Smooth muscle cell of the brain vasculature (primary cell): ENCODE measurements at places on chromosomes 16 and 17.

- DNase-seq = no peak
Measured at GRCh38 chr17:47199627-47200324, 9.4 kb upstream of the MYL4 start.

GRCh38 chr17:72406498-72406897, 285.7 kb downstream of the SOX9 start:
- DNase-seq = no peak

- no peak for DNase-seq
Measured at GRCh38 chr16:11094857-11095565, 150.6 kb downstream of the CLEC16A start.

- no peak for DNase-seq
Measured at GRCh38 chr16:82630688-82631087, 3.9 kb downstream of the CDH13 start.

- DNase-seq = no peak
Measured at GRCh38 chr16:30680326-30680725, 18.6 kb upstream of the SRCAP start.

- no peak for DNase-seq
Measured at GRCh38 chr17:78803186-78803845, 21.2 kb upstream of the CYTH1 start.
